ENCODE measurements at places on chromosomes 16 and 17.

- DNase-seq, result no peak
Observed at GRCh38 chr16:50316848-50317630, 50.7 kb downstream of the ADCY7 start.

GRCh38 chr16:49838441-49839016 is 17.4 kb downstream of the ZNF423 start:
- no peak for DNase-seq

DNA sequence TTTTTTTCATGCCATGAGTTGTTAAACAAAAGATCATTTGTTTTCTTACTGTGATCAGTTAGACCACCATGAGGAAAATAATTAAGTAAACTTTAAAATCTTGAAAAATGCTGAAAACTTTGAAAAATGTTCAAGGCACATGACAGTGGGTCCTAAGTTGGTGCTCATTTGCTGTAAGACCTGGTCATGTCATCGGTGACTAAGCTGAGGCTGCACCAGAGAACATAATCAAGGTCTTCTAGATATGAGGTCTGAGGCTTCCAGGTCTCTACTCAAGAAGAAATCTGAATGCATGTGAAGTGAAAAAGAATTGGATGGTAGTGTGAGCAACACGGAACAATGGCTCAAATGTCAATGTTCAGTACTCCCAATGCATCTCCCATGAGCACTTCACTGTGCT is 87.6 kb downstream of the CFDP1 start:
- no peak for DNase-seq

DNA sequence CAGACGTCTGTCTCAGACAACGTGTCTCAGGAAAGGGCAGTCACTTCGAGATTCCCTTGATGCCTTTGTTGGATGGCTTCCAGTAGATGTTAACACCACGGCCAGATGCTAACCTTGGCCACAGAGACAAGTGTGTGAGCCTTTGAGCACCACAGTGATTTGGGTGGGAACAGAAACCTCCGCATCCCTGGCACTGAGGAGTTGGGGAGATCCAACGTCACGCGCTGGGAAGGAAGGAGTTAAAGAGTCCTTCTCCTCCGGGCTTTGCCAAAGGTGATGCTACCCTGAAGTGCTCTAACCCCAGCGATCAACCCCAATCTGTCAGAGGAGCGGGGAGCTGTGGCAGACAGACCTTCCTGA is 3.0 kb upstream of the ABR start:
- no peak for DNase-seq

DNA sequence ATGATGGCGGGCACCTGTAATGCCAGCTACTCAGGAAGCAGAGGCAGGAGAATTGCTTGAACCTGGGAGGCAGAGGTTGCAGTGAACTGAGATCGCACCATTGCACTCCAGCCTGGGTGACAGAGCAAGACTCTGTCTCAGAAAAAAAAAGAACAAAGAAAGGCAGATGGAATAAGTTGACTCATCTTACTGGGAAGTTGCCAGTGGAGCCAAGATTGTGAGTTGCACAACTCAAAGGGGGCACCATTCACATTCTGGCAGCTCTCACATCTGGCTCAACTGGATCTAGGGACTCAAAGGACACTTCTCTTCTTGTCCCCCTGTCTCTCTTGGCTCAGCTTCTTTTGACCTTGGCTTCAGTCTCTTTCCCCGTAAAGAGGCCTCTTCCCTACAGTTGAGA is 53.7 kb upstream of the ETV4 start:
- peak; percentile 7 for DNase-seq

DNA sequence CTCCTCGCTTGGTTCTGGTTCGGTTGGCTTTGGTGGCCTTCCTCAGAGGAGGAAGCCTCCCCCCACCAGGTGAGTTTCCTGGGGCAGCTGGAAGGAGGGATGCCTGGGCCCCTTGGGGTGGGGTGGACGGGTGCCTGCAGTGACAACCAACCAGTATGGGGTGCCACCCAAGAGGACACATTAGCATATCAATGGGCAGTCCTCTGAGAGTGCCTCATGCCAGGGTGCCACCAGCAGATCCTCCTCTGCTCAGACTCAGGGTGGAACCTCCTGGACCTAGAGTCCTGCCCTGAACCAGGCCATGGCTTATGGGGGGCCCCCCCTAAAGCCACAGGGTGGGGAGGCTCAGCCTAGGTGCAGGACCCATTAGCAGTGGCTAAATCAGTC is 2.7 kb downstream of the PPP1R1B start:
- DNase-seq, result no peak

GRCh38 chr17:64442541-64442971 is 6.4 kb upstream of the MILR1 start:
- peak; percentile 19 for DNase-seq
